Stimulated activated CD8-positive, alpha-beta memory T cell treated with anti-CD3 and anti-CD28 coated beads, Interleukin-4, amount 100 ng/mL, for 1 hour (primary cell): ENCODE measurements at places on chromosomes 6 and 20.

GRCh38 chr6:100538086-100538485 lies 73.4 kb upstream of the SIM1 start:
- DNase-seq, result no peak

GRCh38 chr6:163839296-163839695 lies 424.8 kb downstream of the QKI start:
- DNase-seq, result no peak

DNA sequence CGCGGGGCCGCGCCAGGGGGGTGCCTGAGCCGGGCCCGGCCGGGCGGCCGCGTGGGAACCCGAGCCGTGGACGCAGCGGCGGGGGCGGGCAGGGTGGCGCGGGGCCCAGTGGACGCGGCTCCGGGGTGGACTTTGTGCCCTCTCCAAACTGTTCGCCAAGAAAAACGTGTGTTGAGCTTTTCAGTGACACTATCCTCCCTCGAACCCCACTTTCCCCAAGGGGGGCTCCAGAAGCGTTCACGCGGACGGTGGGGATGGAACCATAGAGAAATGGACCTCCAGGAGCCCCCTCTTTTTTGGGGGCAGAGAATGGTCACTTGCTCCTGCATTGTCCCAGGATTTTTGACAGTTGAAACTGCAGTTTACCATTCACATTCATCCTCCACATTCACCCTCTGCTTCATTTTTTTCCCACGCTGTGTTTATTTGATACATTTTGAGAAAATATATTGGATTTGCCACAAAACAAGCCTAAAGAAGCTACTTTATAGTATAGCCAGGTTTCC lies 2.9 kb upstream of the HIVEP1 start:
- DNase-seq, result no peak

DNA sequence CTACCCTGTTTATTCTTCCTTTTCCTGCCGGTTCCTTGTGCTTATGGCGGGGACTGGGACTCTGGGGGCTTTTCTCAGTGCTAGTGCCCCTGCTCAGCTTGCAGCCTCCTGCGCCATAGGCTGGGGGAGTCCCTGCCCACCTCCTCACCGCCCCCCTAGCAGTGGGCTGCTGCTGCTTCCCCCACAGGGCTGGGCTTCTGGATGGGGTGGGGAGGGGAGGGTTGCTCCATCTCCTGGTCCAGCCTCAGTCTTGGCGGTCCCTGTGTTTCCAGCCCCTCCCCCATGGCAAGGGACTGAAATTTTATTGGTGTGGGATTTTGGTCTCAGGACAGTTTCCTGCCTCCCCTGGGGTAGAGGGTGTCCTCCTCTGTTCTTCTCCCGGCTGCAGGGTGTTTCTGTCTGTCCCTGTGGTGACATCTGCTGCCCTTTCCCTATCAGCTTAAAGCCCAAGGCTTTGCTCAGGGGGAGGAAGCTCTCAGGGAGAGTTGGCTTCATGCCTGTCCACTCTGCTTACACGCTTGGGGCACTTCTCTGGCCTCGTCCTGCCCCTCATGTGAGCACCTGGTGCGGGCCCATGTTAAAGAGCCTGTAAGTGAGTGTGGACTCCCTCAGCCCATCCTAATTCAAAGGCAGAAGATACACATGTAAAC lies 100.6 kb downstream of the HIVEP1 start:
- no peak for DNase-seq

DNA sequence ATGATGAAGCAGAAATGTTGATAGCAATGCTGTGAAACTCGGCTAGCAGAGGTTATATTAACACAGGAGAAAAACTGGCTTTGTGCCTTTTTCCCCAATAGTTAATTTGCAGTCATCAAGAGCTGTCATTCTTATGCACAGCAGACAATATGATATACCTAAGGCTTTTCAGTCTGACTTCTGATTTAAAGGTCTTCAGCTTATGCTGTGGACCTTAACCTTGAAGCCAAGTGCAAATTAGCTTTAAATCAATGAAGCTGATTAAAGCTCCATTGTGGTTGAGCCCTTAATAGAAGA lies 171.6 kb upstream of the ID4 start:
- DNase-seq, result no peak

DNA sequence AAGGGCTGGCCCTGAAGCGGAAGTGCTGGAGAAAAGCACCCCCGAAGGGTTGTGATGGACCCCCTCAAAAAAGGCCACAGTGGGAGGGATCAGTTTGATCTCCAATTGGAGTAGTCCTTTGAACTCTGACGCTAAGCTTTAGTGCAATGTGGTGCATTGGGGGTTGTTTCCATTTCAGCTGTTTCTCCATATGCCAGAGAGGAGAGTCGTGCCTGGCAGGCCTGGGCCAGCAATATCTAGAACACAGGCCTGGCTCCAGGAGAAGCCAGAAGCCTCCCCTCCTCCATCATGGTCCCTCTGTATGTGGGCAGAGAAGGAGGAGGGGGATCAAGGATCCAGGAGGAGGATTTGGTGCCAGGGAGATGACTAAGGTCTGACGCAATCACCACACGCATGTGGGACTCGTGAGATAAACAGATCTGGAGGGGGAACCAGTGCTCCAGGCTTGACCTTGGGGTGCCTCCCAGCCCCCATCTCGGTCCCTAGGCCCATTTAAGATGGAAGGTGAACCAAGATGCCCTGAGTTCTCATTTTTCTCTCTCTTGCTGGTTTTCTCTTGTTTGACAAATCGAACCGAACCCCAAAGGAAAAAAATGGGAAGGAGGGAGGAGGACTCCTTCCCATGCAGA lies 517.4 kb upstream of the JARID2 start:
- no peak for DNase-seq

DNA sequence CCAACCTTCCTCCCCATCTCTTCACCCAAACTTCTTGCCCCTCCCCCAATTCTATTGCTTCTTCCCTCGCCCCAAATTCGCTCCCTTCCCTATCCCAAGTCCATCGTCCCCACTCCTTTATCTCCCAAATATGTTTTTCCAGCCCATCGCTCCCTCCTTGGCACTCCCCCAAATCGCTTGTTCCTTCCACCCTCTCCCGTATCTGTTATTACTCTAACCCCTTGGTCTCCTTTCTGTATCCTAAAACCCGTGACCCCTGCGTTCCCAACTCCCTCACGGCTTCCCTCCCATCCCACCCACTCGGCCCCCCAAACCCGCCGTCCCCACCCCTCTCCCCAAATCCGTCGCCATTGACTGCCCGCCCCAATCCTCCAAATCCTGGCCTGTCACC lies 584 bp downstream of the MTCH1 start:
- DNase-seq, result no peak

- no peak for DNase-seq
Measured at GRCh38 chr20:44180814-44181213, 6.2 kb downstream of the JPH2 start.

DNA sequence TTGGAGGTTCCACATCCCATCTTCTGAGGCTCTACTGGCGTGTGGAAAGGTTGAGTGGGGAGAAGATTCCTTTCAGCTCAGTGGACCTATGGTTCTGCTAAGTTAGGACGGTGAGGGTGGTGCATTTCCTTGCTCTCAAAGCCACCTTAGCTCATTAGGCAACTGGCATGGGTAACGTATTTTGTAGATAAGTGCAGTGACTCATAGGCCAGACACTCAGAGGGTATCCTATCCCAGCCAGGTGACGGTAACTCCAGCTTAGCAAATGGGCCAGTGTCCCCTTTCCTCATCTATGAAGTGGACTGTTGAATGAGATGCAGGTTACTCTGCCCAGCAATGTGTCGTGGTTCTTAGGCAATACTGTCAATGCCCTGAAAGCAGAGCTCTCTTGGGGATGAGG lies 3.7 kb downstream of the RPS6KA2 start:
- DNase-seq, result no peak

- no peak for DNase-seq
Measured at GRCh38 chr6:36947570-36948351, 6.8 kb upstream of the PI16 start.

- no peak for DNase-seq
Measured at GRCh38 chr6:166476061-166476591, 93.4 kb upstream of the MPC1 start.

- DNase-seq, result no peak
Measured at GRCh38 chr6:147194652-147195411, 9.4 kb upstream of the STXBP5 start.

DNA sequence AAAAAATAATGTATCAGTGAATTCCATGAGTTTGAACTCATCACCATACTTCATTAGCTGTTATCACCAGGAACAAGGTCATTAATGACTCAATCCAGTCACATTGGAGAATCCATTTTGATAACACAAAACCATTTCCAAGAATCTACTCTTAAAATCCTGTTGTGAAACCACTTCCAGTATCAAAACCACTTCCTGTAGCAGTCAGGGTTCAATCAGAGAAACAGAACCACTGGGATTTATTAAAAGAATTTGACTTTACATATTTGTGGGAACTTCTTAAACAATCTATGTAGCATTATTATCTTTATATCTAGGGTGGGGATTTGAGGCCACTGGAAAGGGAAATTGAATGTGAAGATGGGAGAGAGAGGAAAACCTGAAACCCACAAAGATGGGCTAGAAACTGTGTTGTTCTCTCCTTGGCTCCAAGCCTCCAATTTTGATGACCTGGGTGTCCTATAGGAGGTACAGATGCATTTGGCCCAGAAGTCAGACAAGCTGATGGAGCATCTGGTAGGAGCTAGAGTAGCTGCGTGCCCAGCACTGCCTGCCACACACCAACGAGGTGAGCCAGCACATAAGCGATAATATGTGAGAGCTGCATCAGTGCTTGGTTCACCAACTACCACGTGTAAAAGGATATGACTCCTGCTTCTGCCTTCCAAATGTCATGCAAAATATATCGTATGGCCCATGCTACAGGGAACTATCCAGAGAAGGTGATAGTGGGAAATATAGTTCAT lies 117.0 kb downstream of the TMEM200A start:
- no peak for DNase-seq

- DNase-seq, result peak; percentile 27
Measured at GRCh38 chr20:51639206-51639832, 96.8 kb upstream of the NFATC2 start.

- no peak for DNase-seq
Measured at GRCh38 chr6:131060311-131060710, 2.7 kb downstream of the EPB41L2 start.

- DNase-seq, result no peak
Measured at GRCh38 chr20:59421089-59421488, 120.7 kb downstream of the EDN3 start.

DNA sequence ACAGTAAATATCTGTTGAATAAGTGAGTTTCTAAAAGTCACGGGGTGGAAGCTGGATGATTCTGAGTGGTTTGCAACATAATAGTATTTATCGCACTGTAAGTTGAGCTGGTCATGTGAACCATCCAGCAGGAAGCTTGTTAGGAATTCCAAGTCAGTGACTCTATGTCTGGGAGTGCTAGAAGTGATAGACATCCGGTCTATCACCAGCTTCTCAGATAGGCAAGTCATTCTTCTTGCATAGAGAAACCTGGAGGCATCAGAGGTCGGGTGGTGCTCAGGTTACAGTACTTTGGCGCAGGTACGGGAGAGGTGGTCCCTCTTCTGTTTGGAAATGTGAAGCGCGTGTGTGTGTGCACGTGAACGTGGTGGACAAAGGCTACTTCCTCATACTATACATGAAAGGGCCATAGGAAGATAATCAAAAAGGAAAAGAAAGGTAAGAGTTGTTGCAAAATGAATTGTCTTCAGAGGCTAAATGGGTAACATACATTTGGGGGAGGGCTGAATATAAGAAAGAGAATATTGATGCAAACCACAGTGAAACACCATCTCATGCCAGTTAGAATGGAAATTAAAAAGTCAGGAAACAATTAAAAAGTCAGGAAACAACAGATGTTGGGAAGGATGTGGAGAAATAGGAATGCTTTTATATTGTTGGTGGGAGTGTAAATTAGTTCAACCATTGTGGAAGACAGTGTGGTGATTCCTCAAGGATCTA lies 299.3 kb upstream of the ZFP64 start:
- no peak for DNase-seq

DNA sequence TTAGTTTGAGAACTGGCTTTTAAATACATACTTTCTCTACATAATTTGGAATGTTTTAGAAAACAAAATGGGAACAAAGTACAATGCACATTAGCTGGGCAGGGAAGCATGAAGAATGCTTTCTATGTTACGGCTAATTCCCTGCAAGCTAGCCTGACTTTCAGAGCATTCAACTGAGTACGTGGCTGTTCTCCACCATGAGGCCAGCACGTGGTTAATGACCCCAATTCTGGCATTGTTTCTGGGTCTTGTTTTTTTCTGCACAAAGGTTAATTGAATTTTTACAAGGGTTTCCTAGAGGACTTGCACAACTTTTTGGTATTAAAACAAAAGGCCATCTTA lies 208.6 kb upstream of the AGPAT4 start:
- no peak for DNase-seq

DNA sequence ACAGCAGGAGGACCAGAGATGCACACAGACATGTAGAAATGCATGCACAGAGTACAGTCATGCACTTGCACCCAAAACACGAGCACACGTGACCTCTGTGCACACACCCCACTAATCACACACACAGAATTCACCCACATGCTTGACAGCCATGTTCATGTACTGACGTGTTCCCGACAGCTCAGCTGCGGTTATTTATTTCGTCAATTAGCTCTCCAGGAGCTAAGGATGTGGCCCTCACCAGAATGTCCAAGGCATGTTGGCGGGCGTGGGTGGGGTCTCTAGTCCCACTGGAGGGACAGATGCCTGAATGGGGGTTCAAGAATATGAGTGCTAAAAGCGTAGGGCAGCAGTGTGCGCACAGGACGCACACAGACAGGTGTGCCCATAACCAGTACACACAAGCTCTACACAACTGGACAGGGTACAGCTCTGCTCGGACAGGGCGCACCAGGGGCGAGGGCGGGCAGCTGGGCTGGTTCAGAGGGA lies 571 bp upstream of the PRPF6 start:
- DNase-seq, result no peak

DNA sequence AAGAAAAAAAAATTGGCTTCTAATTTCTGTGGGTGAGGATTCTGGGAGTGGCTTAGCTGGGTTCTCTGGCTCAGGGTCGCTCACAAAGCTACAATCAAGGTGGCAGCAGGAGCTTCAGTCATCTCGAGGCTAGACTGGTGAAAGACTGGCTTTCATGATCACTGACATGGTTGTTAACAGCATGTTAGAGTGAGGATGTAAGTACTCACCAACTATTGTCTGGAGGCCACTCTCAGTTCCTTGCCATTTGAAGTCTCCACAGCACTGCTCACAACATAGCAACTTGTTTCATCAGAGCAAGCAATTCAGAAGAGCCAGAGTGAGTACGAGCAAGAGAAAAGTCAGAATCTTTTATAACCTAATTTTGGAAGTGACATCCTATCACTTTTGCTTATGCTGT lies 145.7 kb upstream of the PRSS16 start:
- DNase-seq, result no peak
